ENCODE measurements at places on chromosomes 4 and X.
A peak's percentile ranks its signal among the peaks of the same experiment; 100 is the strongest.

GRCh38 chrX:108307132-108308085 lies 130.8 kb downstream of the COL4A6 start:
- no peaks in the 10 kb centered on the region for H3K27me3 ChIP-seq
- H3K36me3 ChIP-seq: peaks cover 5% of the 10 kb centered on the region
- H3K27ac ChIP-seq: no peak overlapping the region
- no peak for DNase-seq
- no peak overlapping the region for H3K4me3 ChIP-seq

GRCh38 chr4:52933738-52934137 lies 71.6 kb downstream of the RASL11B start:
- H3K36me3 ChIP-seq: no peaks in the 10 kb centered on the region
- H3K4me1 ChIP-seq: peaks cover 19% of the 10 kb centered on the region
- DNase-seq: no peak
- no peak overlapping the region for H3K27ac ChIP-seq

GRCh38 chrX:7711167-7711566 lies 131.8 kb upstream of the VCX start:
- no peak overlapping the region for H3K27ac ChIP-seq
- peaks cover 6% of the 10 kb centered on the region for H3K4me1 ChIP-seq
- no peaks in the 10 kb centered on the region for H3K27me3 ChIP-seq
- no peaks in the 10 kb centered on the region for H3K36me3 ChIP-seq
- no peak for DNase-seq

DNA sequence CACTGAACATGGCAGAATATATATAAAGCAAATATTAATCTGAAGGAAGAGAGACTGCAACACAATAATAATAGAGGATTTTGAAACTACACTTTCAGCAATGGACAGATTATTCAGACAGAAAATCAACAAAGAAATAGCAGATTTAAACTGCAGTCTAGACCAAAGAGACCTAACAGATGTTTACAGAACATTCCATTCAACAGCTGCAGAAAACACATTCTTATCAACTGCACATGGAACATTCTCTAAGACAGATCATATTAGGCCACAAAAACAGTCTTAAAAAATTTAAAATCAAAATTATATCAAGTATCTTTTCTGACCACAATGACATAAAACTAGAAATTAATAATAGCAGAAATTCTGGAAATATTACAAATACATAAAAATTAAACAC lies 27.1 kb downstream of the CENPE start:
- DNase-seq: no peak
- H3K36me3 ChIP-seq: peaks cover 32% of the 10 kb centered on the region
- no peak overlapping the region for H3K27ac ChIP-seq

DNA sequence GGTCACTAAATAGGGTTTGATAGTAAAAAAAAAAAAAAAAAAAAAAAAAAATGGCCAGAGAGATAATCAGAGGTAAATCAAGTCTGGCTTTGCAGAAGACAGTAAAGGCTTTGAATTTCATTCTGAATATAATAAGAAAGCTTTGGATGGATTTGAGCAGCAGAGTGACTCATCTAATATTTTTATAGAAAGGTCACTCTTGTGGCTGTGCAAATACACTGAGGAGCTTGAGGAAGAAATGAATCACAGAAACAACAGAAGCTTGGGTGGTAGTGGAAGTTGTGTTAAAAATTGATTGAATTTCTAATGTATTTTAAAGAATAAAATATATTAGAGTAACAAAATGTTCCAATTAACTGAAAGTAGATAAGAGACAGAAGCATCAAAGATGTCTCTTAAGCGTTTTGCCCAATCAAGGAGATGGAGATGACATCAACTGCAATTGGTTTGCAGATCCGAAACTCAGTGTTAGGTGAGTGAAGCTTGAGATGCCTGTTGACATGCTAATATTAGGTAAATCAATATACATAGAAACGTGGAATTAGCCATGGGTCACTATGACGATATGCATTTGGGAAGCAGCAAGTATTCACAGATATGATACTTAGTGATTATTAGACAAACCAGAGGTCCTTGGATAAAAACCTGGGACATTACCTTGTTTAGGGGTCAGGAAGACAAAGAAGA lies 280.5 kb downstream of the GPM6A start:
- no peak for DNase-seq
- no peaks in the 10 kb centered on the region for H3K4me1 ChIP-seq
- no peaks in the 10 kb centered on the region for H3K27me3 ChIP-seq
- no peaks in the 10 kb centered on the region for H3K36me3 ChIP-seq
- no peak overlapping the region for H3K27ac ChIP-seq

DNA sequence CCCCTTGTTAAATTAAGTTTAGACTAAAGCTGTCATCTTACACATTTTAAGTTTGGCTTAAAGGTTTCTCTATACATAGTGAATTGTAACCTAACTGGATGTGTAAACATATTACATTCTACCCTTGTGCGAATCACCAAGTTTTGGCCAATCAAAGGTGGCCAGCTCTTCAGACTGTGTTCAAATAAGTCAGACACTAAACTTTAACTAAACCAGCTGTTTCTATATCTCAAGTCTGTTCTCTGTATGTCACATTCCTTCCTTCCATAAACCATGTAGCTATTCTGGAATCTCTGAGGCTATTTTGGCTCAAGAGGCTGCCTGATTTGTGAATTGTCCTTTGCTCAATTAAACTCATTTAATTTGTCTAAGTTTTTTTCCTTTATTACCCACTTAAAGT lies 6.7 kb downstream of the SULT1B1 start:
- H3K4me1 ChIP-seq: peaks cover 5% of the 10 kb centered on the region
- H3K27ac ChIP-seq: no peak overlapping the region
- H3K27me3 ChIP-seq: no peaks in the 10 kb centered on the region
- no peak overlapping the region for H3K4me3 ChIP-seq
- DNase-seq: no peak
- H3K36me3 ChIP-seq: no peaks in the 10 kb centered on the region

- no peaks in the 10 kb centered on the region for H3K4me1 ChIP-seq
- no peak overlapping the region for H3K4me3 ChIP-seq
- H3K27ac ChIP-seq: no peak overlapping the region
- H3K27me3 ChIP-seq: no peaks in the 10 kb centered on the region
- no peaks in the 10 kb centered on the region for H3K36me3 ChIP-seq
- no peak for DNase-seq
Observed at GRCh38 chrX:149255860-149256259, 249.2 kb downstream of the IDS start.

DNA sequence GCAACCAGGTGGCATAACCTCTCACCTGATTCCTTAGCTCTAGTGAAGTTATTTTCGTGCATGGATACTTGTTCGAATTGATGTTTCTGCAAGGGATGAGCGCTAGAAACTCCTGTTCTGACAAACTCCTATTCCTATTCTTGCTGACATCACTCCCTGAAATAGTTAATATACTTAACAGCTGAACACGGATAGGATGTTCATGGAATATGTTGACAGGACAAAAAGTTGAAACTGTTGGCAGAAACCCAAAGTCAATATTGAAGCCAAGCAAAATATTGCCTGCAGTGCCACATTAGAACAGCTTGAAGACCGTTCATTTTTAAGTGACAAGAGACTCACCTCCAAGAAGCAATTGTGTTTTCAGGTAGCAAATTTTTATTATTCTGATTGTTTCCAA lies at the start of gene KLKB1:
TSS of gene KLKB1 (plus strand) at position 287 of the 400 bp plus-strand sequence. CDS start 689 bp downstream, outside the sequence.
- no peaks in the 10 kb centered on the region for H3K27me3 ChIP-seq
- no peak within 1 kb of the TSS for H3K27ac ChIP-seq
- H3K4me1 ChIP-seq: no peaks in the 10 kb centered on the region
- no peak within 1 kb of the TSS for H3K4me3 ChIP-seq
- H3K36me3 ChIP-seq: no peaks in the 10 kb centered on the region

DNA sequence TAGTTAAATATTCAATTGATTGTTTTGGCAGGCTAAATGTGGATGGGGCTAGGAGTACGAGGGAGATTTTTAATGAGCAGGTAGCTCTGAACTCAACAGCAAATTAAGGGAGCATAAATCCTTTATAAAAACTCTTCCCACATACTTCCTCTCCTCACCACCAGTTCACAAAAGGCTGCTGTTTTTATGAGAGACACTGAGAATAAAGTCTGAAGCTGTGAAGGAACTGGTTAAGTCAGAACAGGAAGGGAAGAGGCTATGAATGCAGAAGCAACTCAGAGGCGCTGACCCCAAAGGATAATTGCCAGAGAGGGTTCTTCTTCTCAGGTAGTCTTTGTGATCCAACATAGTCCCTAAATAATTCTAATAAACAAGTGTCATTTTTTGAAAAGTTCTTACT lies 406.1 kb downstream of the GPM6A start:
- no peak for DNase-seq
- H3K27me3 ChIP-seq: no peaks in the 10 kb centered on the region
- no peaks in the 10 kb centered on the region for H3K36me3 ChIP-seq
- no peak overlapping the region for H3K27ac ChIP-seq

DNA sequence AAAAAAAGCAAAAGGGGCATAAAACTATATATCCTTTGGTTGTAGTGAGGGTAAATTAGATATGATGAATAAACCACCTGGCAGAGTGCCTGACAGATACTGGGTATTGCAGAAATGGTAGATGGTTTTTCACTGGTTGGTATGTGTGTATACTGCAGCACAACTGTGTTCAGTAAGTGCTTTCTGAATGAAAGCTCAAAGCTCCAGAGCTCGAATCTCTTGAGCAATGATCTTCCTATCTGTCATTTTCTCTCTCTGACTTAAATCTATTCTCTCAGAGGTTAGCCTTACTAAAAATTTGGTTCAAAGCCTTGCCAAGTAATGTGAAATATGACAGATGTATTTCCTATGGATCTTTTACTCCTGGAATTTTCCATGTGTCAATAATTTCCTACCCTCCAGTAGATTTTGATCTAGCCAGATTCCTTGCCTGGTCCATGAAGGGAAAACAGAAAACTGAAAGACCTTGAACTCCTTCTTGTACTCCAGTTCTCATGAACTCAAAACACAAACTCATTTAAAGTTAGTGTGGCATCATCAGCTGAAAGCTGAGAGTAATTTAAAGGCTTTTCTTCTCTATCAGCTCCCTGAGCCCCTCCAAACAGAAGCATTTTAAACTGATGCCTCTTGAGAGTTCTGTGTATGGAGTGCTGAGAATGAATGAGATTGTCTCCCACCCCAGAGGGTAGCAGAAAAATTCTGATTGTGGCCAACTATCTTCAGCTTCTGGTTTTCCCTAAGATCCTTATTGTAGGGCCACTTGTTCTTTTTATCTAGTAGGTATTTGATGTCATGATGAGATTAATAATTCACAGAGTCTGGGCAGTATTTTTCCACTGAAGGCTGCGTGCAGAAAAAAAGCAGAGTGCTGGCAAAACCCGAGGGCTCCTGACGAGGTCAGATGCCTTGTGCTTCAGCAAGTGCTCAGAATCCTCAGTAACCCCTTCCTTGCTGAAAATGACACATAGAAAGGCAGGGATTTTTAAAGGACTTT lies 363.4 kb upstream of the BOD1L1 start:
- H3K4me3 ChIP-seq: no peak overlapping the region
- H3K4me1 ChIP-seq: no peaks in the 10 kb centered on the region
- DNase-seq: peak; percentile 9
- no peaks in the 10 kb centered on the region for H3K27me3 ChIP-seq
- H3K27ac ChIP-seq: no peak overlapping the region

GRCh38 chrX:72349190-72349589 lies 43.5 kb upstream of the CITED1 start:
- no peaks in the 10 kb centered on the region for H3K27me3 ChIP-seq
- H3K36me3 ChIP-seq: no peaks in the 10 kb centered on the region
- no peak for DNase-seq
- H3K4me3 ChIP-seq: no peak overlapping the region

DNA sequence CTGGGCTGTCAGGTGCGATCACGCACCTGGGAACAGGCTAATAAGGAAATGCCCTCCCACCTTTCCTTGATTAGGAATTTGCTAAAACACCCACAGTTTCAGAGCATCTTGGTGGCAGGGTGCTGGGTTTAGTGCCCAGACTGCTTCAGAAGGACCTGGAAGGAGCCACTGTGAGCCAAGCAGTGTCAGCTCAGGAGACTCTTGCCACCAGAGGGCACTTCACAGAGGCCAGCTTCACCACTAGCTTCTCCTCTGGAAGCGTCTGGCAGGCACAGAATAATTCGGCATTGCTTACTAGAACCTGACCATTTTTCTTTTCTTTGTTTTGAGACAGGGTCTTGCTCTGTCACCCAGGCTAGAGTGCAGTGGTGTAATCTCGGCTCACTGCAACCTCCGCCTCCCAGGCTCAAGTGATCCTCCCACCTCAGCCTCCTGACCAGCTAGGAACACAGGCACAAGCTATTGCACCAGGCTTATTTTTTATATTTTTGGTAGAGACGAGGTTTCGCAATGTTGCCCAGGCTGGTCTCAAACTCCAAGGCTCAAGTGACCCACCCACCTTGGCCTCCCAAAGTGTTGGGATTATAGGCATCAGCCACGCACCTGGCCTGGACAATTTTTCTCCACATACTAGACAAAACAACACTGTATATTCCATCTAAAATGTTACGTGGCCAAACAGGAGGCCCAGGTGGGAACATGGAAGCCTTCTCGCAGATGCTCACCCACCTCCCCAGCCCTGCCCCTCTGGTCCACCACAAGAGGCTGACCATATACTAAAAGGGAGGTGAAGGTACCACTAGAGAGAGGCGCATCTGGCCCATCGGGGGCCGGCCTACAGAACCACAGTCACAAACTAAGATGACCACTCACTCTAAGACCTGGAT lies 14.1 kb downstream of the NOP14 start:
- H3K36me3 ChIP-seq: no peaks in the 10 kb centered on the region
- DNase-seq: no peak
- no peaks in the 10 kb centered on the region for H3K27me3 ChIP-seq

All from neural progenitor cell (in vitro differentiated cells).